Stimulated activated CD4-positive, alpha-beta T cell treated with anti-CD3 and anti-CD28 coated beads, Interleukin-15, amount 100 ng/mL, for 1 hour (primary cell): ENCODE measurements at places on chromosomes 5 and 9.

DNA sequence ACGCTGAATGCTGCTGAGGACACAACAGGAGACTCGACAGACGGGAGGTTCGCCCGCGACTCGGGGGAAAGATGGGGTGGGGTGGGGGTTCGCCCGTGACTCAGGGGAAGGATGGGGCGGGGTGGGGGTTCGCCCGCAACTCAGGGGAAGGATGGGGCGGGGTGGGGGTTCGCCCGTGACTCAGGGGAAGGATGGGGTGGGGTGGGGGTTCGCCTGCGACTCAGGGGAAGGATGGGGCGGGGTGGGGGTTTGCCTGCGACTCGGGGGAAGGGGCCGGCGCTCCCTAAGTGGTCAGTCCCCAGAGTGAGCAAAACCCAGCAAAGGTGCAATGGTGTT is 2.2 kb downstream of the LCN6 start:
- DNase-seq = no peak

- DNase-seq = no peak
These were observed 54.1 kb downstream of the MRPS30 start for GRCh38 chr5:44862808-44863207.

GRCh38 chr5:17964067-17964466 is 329.8 kb downstream of the TAF11L14 start:
- DNase-seq = no peak

DNA sequence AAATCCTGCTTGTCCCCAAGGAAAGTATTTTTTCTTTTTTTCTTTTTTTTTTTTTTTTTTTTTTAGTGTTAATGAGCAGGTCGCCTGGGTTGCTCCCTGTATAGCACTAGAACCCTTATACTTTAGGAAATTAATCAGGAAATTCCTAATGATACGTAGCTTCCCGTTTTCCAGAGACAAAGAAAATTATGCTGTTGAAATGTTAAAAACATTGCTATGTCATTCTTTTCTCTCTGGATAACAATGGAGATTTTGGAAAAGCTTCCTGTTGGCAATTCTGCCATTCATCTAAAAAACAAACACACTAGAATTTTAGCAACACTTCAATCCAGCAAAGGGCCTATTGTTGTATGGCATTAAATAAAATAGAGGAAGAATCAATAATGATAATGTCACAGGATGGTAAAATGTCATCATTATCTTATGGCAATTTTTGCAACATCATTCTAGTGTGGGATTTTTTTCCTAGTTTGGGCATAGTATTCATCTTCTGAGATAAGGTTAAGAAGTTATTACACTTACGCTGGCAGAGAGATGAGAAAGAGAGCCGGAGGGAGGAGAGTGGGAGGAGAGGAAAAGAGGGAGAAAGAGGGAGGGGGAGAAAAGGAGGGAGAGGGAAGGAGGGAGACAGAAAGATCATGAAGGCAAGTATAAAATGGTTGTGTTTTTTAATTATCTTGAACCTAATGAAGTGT is 315.8 kb upstream of the PDE4D start:
- DNase-seq = no peak

DNA sequence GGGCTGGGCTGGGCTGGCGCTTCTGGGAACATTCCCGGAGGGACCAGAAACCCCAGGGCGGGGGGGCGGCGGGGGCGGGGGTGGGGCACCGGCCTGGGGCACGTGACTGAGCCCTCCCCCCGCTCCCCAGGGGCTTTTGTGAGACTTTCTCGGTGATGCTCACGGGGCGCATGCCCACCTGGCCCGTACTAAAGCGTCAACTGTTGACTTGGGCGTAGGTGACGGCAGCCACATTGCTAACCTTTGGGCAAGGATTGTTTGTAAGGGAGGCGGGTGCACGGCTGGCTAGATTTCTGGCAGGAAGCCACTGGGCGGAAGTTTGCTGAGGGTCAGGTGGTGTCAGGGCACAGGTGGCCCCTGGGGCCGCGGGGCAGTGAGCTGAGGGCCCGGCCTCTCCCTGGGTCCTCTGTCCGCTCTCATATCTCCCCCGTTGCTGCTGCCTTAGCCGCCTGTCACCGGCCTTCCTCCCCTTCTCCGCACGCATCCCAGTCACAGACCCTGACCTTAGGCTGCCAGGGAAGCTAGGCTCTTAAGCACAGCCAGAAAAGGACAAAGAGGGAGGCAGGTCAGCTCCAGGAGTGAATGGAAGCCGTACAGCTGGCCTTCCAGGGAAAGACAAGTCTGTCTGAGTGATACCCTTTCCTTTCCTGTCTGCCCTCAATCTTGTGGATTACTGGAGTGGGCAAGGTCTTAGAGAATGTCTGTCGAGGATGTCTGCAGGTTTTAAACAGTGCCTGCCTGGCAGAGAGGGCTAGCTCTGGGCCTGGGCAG is 812 bp downstream of the CACFD1 start:
- DNase-seq = no peak

DNA sequence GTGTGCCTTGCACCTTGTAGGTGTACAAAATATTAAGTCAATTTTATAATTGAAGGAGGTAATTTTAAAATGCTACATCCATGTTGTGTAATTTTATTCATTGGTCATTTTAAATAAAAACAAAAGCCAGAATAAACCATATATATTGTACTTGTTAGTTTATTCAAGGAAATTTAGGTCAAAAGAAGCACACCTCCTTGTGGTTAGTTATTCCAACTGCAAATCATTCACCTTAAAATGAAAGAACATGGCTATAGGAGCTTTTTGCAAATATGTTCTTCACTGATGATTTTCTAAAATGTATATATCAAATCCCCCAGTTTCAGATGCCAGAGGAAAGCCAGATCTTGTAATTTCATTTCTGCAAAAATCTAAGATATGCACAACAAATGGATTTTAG is 5.4 kb upstream of the MOCS2 start:
- DNase-seq = no peak

DNA sequence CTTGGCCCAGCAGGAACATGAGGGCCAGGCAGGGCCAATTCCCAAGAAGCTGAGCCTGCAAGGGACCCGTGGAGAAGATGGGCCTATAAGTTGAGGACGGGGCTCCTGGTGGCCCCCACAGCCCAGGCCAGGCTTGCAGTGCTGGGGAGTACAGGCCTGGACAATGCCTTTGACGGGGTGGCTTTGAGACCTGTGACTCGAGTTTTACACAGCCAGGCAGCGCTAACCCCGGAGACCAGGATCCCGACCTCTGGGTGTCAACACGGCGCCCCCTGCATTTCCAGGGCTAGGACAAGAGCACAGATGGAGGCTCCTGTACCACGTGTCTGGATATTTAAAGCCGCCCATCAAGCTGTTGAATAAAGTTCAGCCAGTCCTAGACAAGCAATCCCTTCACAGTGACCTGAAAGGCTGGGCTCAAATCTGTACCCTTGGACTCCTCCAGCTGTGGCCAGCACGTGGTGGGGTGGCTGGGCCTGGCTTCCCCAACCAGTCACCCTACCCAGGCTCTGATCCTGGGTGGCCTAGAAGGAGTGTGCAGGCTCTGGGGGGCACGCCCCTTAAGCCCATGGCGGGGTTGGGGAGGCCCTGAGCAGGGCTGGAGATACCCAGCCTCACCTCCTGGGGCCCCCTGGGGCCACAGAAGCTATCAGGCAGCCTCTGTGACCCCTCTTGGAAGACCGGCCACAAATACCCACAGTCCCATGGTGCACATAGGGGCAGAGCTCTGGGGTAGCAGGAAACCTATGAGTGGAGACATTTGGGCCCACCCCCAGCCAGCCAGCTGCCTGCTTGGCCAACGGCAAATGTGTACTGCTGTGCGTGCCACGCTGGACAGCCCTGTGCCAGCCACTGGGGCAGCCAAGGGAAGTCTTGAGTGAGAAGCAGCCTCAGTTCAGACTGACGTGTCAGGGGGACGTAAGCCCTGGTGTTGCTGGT is 88.7 kb downstream of the NTNG2 start:
- DNase-seq = no peak

DNA sequence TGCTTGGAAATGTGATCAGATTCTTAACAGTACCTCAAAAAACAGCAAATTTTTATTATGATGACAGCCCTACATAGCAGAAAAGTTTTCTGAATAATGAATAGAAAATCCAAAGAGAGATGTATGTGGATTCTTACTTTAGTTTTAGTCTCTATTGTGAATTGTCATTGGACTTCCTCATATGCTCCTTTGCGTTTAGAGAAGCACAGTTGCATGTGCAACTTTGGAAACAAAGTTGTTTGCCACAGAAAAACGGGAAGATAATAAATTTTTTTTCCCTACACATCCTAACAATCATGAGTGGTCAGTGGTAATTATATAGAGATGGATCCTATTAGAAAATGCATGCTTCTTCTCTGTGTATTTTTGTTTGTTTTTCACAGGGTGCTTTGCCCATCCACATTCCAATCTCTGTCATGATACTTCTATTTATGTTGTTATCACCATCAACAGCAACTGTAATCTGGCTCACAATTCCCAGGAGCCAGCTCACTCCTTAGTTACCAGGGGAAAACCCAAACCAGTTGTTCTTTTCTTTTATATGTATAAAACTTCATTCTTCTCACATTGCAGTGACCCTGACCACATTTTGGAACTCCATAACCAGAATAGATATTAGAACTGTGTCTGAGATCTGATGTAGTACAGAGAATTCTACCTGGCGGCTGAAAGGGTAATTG is 118.7 kb downstream of the NDUFS4 start:
- no peak for DNase-seq

- no peak for DNase-seq
These were observed 75.1 kb downstream of the PTTG1 start for GRCh38 chr5:160496784-160497183.

DNA sequence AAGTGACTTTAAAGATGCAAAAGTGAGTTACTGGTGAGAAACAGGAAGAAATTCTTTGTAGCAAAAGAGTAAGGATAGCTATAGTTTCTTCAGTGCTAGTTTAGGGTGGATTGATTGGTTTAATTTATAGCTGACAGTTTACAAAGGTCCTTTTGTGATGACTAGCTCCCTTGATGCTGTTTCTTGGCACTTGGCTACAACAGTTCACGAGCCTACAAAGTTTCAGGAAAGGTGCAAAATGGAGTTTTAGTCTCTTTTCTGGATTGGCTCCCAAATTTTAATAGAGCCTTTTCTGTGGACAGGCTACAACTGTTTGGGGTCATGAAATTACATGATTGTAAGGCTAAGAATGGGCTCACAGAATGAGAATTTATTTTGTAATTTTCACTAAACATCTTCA is 40.9 kb upstream of the BNIP1 start:
- DNase-seq = no peak

DNA sequence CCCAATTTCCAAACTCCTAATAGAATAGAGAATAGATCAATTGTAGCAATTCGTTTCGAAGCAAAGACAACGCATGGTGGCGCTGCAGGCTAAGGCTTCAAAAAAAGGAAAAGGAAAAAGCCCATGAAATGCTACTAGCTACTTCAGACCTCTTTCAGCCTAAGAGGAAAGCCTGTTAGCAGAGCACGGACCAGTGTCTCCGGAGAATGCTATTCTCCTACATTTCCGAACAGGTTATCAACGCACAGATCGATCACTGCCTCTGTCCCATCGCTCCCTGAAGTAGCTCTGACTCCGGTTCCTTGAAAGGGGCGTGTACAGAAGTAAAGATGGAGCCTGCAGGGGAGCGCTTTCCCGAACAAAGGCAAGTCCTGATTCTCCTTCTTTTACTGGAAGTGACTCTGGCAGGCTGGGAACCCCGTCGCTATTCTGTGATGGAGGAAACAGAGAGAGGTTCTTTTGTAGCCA is at the start of gene PCDHB15:
Gene PCDHB15 (plus strand): TSS at position 146 of the 468 bp plus-strand sequence. CDS start 184 bp downstream, at position 330.
- no peak for DNase-seq

- no peak for DNase-seq
These were observed 44.4 kb upstream of the AFAP1L1 start for GRCh38 chr5:149227168-149227826.

GRCh38 chr9:95738438-95738837 is 137.1 kb upstream of the ERCC6L2 start:
- DNase-seq = no peak

DNA sequence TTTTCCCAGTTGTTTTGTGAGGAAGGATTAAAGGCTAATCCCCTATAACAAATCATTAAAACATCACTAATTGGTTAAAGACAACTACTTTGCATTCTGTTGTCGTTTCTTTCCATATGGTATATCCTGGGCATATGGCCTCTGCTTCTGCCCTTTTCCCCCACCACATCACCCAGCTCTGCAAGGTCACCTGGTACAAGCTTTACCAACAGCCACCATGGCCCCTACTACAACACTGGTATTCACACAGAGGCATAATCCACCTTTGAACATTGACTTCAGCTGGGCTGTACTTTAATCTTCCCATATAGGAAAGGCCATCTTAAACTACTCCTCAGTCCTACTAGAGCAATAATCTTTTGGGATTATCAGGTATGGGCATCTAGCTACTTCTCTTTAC is 866.1 kb downstream of the TLE4 start:
- DNase-seq = no peak

DNA sequence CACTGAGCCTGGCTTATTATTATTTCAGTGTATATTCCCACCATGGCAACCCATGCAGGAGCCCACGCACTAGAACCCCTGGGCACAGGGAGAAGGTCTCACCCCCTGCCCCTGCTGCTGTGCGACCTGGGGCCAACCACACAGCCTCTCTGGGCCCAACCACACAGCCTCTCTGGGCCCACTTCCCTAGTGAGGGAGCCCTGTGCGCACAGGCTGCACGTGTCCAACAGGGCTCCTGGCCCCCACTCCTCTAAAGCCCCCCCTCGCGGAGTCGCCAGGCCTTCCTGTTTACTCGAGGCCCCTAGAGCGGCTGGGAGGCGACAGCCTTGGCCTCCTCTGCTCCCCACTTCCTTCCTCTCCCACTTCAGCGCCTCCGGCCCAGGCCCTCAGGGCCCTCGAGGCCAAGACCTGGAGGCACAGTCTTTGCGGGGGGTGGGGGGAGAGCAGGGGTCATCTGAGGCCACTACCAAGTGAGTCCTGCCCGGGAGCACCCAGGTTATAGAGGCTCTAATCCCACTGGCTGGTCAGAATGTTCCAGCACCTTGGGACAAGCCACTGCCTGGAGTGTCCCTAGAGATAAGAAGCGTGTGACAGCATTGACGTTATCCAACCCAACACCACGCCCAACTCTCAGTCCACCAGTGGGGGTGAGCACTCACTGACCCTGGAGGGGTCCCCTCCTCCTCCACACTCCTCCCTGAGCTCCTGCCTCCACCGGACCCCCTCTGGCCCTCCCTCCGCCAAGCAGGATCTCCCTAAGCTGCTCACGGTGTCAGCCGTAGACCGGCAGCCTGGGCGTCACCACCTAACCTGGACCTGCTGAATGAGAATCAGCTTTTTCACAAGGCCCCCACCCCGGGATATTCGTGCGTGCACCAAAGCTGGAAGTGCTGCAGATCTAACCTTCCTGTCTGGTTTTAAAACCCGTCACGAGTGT is 7.9 kb upstream of the ENG start:
- DNase-seq = peak; percentile 19

DNA sequence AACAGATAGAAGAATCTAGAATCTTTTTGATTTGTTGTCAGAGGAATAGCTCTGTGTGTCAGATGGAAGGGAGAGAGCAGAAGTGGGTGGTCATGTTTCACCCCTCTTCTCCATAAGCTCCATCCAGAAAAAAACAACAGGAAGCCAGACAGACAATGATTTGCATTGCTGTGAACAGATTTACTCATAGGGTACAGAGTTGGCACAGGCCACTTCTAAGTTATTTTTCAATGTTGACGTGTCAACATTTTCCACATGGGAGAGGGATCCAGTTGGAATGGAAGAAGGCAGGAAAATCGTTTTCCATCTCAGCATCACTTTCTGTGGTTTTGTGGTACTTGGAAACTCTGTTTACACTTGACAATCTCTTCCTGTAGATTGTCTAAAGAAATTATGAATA is 86.7 kb downstream of the INSYN2B start:
- no peak for DNase-seq

GRCh38 chr5:138469540-138470321 is 4.5 kb downstream of the EGR1 start:
- peak; percentile 69 for DNase-seq
